ENCODE measurements at places on chromosomes 5 and 9.

DNA sequence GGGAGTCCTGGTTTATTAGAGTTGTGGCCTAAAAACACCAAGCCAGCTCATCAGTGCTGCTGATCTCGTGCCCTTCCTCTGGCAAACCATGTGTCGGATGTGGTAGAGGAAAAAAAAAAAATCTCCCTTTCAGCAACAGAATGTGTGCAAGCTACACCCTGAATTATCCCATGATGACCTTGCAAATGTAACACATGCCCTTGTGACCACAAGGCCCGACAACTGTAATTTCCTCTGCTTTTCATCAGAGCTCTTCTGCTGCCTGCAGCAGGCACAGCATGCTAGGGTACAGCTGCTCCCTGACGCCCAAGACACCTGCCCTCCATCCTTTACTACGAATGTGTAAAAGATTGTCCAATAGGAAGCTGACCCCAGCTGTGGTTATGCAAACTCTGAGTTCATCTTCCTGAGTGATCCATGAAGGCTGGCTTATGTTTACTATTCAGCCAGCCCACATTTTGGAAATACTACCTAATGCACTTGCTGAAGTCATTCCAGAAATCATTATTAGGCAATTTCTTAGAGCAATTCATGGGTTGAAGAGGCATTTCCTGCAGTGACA is 14.6 kb upstream of the BNC2 start:
- DNase-seq = no peak

GRCh38 chr9:126070058-126070655 is 256.5 kb upstream of the MVB12B start:
- DNase-seq = no peak

DNA sequence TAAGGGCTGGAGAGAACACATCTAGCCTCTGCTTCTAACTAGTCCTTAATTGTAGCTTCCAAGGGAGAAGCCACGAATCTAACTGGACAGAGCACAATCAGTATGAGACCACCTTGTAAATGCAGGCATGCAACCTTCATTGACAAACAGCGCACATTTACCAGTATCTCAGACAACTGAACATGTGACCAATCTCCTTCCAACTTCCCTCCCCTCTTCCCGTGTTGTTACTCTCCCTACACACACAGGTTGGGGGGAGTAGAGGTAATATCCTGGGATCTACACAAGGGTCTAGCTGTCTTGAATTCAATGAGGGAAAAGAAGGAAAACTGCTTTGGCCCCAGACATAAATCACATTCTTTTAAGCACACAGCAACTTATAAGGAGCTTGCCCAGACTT is 77.6 kb downstream of the LIFR start:
- DNase-seq = no peak

- DNase-seq = no peak
Measured at GRCh38 chr9:100700689-100701318, 122.9 kb downstream of the CAVIN4 start.

- no peak for DNase-seq
Measured at GRCh38 chr5:62600560-62601252, 22.1 kb downstream of the LRRC70 start.

DNA sequence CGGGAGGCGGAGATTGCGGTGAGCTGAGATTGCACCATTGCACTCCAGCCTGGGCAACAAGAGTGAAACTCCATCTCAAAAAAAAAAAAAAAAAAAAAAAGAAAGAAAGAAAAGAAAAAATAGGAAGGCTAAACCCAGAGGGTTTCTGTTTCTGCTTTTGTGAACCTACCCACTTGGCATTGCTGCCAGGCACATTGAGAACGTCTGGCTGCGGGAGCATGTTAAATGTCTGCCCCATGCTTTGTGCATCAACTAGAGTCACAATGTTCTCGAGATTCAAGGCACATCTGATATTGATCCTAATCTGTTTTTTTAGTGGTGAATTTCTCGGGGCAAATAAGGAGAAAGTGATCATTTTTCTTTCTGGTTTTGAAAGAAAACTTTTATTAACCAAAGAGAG is 2.8 kb downstream of the SLC25A25 start:
- DNase-seq = no peak

GRCh38 chr5:173703466-173703865 is 87.0 kb upstream of the BOD1 start:
- DNase-seq = no peak

GRCh38 chr9:135150981-135151380 is 63.5 kb downstream of the OLFM1 start:
- DNase-seq = no peak

DNA sequence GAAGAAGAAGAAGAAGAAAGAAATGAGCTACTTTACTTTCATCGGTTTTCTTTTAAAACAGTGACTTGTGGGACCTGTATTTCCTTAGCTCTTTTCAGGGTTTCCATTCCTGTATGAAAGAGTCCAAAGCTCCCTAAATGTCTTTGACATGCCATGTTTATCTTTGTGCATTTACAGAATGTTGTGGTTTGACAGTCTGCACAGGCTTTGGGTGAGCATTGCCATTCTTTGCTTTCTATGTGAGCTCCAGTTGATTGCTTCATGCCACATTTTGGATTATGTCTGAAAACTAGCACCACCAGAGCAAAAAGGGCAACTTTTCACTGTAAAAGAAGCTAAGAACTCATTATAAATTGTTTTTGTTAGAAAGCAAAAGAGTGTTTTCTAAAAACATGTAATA is 733.4 kb downstream of the TLE4 start:
- DNase-seq = no peak

- no peak for DNase-seq
Measured at GRCh38 chr5:179296150-179296821, 49.0 kb downstream of the ADAMTS2 start.
